CD4-positive, alpha-beta T cell treated with Interleukin-15 for 4 hours (primary cell): ENCODE measurements at places on chromosomes 6 and 20.

DNA sequence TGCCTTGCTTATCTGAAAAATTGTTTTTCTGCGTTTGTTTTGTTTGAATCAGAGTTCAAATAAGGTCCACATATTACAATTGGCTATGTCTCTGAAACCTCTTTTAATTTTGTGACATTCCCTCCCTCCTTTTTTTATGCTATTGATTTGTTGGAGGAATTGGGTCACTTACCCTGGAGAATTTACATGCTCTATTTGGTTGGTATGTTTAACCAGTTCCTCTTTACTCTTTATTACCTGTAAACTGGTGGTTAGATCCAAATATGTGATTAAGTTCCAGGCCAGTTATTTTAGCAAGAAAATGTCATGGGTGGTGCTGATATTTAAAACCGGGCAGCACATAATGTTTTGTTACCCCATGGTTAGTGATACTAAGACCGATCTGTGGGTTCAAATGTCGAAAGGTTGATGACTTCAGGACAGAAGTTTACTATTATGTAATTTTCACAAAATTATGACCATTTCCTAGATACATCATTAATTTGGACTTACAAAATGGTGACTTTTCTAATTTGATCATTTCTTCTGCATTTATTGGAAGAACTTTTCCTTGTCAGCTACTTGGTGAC is 77.3 kb downstream of the KIZ start:
- no peak for DNase-seq

GRCh38 chr20:60589623-60590022 is 631.4 kb downstream of the CDH26 start:
- DNase-seq = no peak

GRCh38 chr6:65786815-65787214 is 79.8 kb upstream of the EYS start:
- DNase-seq = no peak

- no peak for DNase-seq
Measured at GRCh38 chr20:14956026-14956425, 618.6 kb upstream of the FLRT3 start.

- no peak for DNase-seq
Measured at GRCh38 chr6:148502083-148502772, 159.6 kb downstream of the SASH1 start.

GRCh38 chr20:36672991-36673390 is 27.0 kb upstream of the SLA2 start:
- no peak for DNase-seq

GRCh38 chr6:22024973-22025467 is 271.8 kb downstream of the PRL start:
- DNase-seq = no peak

DNA sequence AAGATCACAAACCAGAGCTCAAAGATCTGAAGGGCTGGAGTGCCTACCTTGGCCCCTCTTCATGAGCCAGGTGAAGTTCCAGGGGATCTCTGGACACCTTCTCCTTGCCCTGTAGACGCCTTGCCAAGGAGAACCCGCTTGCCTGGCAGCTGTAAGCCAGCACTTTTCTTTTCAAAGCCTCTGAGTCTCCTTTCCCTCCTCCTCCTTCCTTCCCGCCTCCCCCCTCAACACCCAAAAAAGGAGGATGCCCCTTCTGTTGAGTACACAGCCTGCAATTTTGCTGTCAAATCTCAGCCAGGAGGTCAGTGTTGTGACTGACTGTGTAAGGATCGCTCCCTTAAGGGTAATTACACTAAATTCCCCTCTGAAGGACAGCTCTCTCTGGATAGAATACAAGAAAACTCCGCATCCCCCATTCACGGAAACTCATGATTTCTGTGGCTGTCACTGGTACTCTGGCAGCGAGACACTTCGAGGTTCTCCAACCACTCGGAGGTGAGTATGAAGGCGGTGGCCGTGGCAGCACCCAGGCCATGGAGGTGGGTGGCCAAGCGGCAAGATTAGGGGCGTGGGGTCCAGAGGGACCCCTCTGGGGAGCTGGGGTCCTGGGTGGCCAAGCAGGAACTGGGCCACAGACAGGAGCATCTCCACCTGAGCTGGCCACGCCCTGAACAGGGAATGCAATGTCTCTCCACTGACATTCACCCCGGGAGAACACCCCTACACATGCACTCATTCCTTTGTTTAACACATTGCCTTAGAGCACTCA is 23.2 kb upstream of the FOXP4 start:
- DNase-seq = no peak

GRCh38 chr6:36863670-36864540 is 10.7 kb downstream of the PPIL1 start:
- no peak for DNase-seq

- no peak for DNase-seq
Measured at GRCh38 chr6:169073311-169073710, 180.3 kb downstream of the THBS2 start.

DNA sequence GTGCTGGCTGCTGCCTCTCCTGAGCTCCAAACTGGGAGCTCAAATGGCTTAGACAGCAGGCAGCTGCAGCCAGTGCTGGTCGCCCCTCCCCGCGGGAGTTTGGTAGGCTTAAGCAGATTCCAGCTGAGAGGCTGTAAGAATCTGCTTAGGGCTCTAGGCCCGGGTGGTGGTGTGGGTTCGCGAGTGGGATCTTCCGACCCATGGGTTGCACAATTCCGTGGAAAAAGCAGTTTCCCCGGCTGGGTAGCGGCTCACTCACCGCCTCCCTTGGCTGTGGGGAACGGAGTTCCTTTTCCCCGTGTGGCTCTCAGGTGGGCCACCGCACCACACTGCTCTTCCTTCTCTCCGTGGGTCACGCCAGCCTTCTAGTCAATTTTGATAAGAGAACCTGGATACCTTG is 232.5 kb downstream of the PKHD1 start:
- no peak for DNase-seq

DNA sequence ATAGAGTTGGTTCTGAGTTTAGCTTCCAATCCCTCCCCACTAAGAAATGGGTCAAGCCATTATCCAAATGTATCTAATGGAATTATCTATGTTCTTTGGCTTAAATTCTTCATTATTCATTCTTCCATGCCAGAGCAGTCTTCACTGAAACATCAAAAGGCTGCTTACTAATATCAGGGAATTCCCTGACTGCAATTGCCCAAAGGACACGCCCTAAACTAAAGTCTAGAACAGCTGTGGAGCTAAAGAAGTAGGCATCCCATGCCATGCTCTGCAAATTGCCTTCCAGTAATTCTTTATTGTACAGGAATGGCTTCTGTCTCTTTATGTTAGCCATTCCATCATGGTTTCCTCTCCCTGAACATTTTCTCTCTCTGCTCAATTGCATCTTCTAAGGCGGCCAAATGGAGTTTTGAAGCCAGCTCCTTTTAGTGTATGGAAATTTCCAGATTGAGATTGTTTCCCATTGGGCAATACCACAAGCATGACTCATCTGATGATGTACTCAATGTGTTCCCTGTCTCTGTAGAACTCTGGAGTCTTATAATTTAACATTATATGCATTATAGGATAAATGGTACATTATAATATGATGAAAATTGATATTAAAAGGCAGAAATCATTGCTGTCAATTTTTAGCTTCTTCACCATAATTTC is 28.8 kb upstream of the TSHZ2 start:
- no peak for DNase-seq

GRCh38 chr6:139482287-139482686 is 107.8 kb upstream of the CITED2 start:
- DNase-seq = no peak

DNA sequence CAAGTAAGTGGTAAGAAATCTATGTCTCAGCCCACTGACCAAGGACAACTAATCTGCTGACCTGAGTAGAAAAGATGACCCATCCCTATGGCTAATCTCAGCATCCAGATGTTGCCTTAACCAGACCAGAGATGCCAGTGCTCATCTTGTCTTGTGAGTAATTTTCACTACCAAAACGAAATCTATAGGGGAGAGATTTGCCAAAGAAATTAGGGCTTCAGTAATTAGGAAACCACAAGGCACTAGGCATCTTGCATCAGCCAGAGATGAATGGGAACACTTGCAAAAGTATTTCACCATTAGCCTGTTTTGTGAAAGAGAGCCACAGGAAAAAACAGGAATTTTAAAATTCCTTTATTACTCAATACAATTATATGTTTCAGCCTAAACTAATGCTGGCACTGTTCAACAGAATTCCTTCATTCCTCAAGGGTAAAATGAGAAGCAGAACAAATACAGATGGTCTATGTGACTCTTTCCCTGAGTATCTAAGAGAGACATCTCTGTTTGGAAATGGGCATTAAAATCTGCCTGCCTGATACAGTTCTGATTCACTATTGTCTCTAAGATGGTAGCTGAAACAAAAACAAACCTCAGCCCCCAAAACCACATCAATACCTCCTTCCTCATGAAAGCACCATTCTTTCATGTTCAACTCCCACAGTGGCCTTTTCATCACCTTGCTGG is 87.8 kb downstream of the GMDS start:
- no peak for DNase-seq

DNA sequence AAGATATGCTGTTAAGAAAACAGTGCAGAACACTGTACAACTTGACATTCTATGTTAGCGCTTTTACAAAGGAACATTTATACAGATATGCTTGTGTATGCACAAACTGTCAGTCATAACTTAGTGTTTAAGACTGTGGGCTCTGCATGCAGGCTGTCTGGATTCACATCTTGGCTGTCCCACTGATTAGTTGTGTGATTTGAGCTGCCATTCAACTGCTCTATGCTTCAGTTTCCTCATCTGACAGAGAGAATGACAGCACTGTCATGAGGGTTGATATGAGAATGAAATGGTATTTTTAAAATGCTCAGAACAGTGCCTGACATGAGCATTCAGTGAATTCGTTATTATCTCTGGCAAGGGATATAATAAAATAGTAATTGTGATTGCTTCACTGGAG is 8.7 kb downstream of the SLC25A27 start:
- DNase-seq = no peak

DNA sequence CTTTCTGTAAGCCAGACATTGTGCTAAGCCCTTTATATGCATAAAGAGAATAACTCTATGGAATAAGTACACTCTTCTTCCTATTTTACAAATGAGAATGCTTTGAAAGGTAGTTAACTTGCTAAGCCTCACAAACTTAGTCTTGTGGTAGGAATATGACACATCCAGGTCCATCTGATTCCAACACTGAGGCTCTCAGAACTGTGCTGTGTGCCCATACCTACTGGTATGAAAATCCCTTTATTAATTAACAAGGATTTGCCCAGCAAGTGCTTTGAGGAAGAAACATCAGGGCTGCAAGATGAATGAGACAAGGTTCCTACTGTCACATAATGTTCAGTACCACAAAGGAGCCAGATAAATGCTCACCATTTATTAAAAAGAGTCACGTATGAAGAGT is 122.6 kb downstream of the TNFRSF21 start:
- no peak for DNase-seq

DNA sequence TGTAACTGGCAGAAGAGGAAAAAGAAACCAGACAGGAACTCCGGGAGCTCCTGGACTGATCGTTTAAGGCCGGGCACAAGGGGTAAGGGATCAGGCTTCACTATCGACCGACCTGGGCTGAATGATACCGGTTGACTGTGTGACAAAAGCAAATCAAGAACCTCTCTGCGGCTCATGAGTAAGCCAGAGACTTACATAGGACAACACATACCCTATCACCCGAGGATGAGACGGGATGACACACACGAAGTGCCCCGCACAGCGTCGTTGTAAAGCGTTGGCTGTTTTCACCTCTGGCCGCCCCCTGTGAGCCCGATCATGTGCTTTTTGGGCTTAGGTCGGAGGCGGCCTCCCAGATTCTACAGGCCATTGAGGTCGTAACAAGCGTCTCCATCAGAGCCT is 695 bp upstream of the TGIF2 start:
- DNase-seq = peak; percentile 75

DNA sequence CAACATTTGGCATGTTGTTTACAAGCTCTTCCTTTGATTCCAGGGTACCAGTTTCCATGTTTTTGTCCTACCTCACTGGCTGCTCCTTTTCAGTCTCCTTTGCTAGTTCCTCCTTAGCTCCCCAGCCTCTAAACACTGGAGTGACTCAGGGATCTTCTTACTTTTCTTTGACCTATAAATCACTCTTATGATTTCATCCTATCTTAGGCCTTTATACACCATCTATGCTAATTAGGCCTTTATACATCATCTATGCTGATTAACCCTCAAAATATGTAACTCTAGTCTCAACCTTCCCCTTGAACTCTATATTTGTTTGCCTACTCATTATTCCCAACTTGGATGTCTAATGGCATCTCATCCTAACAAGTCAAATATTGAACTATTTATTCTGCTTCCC is 9.5 kb downstream of the TMEM30A start:
- no peak for DNase-seq

GRCh38 chr6:47073125-47074110 is 31.3 kb upstream of the ADGRF1 start:
- no peak for DNase-seq

DNA sequence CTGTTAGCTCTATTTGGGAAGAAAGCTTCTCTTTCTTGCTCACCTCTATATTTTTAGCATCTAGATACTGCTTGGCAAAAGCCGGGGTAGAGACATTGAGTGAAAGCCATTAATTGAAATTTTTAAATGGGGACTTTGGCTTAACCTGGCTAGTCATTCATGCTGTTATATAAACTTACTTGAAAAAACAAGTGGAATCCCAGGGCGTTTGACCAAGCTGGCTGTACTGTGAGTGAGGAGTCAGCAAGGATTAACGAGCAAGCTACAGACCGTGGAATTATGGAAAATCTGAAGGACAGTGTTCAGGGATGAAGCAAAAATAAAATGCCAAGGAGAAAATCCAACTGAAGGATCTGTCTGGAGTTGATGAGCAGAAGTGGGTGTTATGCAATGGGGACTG is 232.0 kb downstream of the GRM1 start:
- DNase-seq = no peak

- DNase-seq = no peak
Measured at GRCh38 chr6:165480916-165481315, 171.5 kb upstream of the C6orf118 start.

DNA sequence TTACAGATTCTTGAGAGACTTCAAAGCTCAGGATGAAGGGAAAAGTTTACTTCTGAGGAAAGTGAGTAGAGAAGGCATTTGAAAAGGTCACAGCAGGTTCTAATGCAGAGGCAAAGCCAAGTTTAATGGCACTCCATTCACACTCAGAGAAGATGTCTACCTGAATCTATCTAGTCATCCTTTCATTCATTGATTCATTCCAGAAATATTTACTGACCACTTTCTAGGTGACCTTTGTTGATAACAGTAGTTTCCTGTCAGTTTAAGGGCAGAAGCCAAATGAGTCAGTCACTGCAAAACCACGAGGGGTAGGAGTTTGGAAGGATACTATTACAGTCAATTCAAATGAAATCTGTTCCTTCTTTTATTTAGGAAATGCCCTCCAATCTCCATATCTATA is 30.8 kb downstream of the FBXO5 start:
- DNase-seq = no peak

DNA sequence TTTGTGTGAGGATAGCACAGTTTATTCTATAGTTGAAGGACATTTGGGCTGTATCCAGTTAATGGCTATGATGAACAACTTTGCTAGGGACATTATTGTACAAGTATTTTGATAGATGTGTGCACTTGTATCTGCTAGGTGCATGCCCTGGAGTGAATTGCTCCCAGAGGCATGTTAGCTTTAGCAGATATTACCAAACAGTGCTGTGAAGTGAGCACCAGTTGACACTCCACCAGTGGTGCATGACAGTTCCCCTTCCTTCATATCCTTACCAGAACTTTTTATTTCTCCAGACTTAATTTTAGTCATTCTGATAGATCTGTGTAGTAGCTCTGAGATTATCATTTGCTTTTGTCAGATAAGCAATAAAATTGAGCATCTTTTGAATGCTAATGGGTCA is 48.9 kb upstream of the ENPP5 start:
- no peak for DNase-seq
